Peyer's patch (tissue), 4 donors: ENCODE measurements at places on chromosomes 16 and 17. TPM values are rescaled to one million over a fixed set of nuclear protein-coding genes. Genes with fewer than 3 reads are reported as not detected.
A peak's percentile ranks its signal among the peaks of the same experiment; 100 is the strongest.

Gene BCO1
- 9.1 TPM for total RNA-seq

- no peaks in the 10 kb centered on the region for H3K36me3 ChIP-seq
- no peaks in the 10 kb centered on the region for H3K4me1 ChIP-seq
Observed at GRCh38 chr17:61467416-61468262, 15.4 kb downstream of the TBX4 start.

DNA sequence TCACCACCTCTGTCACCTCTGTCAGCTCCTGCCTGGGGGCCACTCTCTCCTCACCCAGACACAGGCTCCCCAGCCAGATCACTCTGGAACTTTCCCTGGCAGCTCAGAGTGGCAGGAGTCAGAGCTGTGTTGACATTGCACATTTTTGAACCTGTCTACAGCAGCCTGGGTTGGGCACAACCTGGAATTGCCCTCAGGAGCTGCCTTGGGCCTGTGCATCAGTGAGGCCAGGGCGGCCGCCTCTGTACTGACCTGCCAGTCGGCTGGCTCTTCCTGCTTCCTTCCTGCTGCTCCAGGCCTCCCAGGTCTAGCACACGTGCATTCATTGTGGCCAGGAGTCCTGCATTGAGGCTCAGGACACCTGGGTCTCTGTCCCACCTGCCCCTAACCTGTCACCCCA, 14.2 kb upstream of the TMEM11 start:
- H3K4me3 ChIP-seq: no peak overlapping the region
- H3K27ac ChIP-seq: no peak overlapping the region
- no peaks in the 10 kb centered on the region for H3K27me3 ChIP-seq
- H3K4me1 ChIP-seq: no peaks in the 10 kb centered on the region

DNA sequence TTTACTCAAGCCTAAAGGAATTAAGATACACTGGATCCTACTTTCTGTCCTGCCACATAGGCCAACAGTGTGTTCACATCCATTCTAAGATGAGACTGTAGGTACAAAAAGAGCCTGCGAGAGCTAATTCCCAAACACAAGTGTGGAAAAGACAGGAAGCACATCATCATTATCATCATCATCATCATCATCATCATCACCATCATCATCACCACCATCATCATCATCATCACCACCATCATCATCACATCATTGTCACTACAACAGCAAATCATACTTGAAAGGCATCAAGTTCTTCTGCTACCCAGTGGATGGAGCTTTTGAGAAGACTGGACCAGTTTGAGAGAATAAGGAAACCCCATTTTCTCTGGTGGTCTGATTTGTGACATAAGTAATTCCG, 268.1 kb downstream of the HS3ST3A1 start:
- no peaks in the 10 kb centered on the region for H3K27me3 ChIP-seq
- H3K4me1 ChIP-seq: no peaks in the 10 kb centered on the region
- no peak overlapping the region for H3K4me3 ChIP-seq

GRCh38 chr17:70499067-70499786, 329.9 kb downstream of the KCNJ2 start:
- H3K27ac ChIP-seq: no peak overlapping the region
- H3K4me1 ChIP-seq: no peaks in the 10 kb centered on the region
- no peaks in the 10 kb centered on the region for H3K36me3 ChIP-seq
- H3K27me3 ChIP-seq: no peaks in the 10 kb centered on the region
- DNase-seq: no peak
- no peak overlapping the region for H3K4me3 ChIP-seq

Gene EME2
- 54.6 TPM for total RNA-seq

GRCh38 chr16:59604354-59604753, 870.2 kb upstream of the GOT2 start:
- no peak overlapping the region for H3K27ac ChIP-seq
- DNase-seq: no peak
- no peaks in the 10 kb centered on the region for H3K4me1 ChIP-seq
- no peak overlapping the region for H3K4me3 ChIP-seq
- no peaks in the 10 kb centered on the region for H3K27me3 ChIP-seq

Gene SLC38A7
- 20.6 TPM for total RNA-seq

DNA sequence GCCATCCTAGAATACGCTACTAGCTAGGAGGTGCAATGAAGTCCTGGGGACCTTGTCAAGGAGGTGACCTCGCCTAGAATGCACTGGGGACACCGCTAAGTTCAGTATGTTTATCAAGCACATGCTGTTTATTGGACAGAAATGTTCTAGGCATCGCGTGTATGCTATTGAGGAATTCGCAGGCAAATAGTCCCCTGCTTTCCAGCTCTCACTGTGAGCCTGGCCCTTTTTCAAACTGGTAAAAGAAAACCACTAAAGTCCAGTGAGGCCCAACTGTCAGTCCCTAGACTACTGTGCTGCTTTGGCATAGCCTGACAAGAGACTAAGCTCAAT, 1.2 kb upstream of the FAM222B start:
- no peak overlapping the region for H3K27ac ChIP-seq
- H3K36me3 ChIP-seq: no peaks in the 10 kb centered on the region
- H3K4me3 ChIP-seq: no peak overlapping the region
- H3K27me3 ChIP-seq: no peaks in the 10 kb centered on the region
- H3K4me1 ChIP-seq: peaks cover 17% of the 10 kb centered on the region
- peak; percentile 15 for DNase-seq

- H3K4me1 ChIP-seq: no peaks in the 10 kb centered on the region
- H3K27ac ChIP-seq: peak overlapping the region; percentile 10
- DNase-seq: peak; percentile 72
- no peak overlapping the region for H3K4me3 ChIP-seq
Observed at GRCh38 chr16:68289621-68290329, 21.0 kb downstream of the SLC7A6OS start.

DNA sequence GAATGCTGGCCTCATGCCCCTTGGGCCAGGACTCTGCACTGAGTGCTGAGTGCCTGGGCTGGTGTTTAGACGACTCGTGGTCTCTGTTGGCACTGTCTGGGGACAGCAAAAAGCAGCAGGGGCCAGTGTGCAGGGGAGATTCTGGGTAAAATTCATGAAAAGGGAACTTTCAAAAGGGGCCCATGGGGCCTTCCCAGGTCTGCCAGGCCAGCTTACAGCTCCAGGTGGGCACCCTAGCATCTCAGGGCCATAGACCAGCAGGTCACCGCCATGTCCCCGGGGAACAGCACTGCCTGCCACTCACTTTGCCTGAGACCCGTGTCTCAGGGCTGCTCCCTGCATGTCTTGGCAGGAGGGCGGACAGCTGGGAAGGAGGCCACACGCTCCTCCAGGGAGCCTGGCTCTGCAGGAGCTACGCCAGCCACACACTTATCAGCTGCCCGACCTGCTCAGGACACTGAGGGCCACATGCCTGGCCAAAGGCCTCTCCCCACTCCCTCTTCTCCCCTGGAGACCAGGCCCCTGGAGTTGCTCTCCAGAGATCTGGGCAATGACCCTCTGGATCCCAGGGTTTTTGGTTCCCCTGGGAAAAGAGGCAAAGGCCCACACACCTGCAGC, 8.8 kb upstream of the FASN start:
- no peaks in the 10 kb centered on the region for H3K27me3 ChIP-seq
- H3K27ac ChIP-seq: peak overlapping the region; percentile 84
- no peak for DNase-seq
- H3K36me3 ChIP-seq: no peaks in the 10 kb centered on the region

DNA sequence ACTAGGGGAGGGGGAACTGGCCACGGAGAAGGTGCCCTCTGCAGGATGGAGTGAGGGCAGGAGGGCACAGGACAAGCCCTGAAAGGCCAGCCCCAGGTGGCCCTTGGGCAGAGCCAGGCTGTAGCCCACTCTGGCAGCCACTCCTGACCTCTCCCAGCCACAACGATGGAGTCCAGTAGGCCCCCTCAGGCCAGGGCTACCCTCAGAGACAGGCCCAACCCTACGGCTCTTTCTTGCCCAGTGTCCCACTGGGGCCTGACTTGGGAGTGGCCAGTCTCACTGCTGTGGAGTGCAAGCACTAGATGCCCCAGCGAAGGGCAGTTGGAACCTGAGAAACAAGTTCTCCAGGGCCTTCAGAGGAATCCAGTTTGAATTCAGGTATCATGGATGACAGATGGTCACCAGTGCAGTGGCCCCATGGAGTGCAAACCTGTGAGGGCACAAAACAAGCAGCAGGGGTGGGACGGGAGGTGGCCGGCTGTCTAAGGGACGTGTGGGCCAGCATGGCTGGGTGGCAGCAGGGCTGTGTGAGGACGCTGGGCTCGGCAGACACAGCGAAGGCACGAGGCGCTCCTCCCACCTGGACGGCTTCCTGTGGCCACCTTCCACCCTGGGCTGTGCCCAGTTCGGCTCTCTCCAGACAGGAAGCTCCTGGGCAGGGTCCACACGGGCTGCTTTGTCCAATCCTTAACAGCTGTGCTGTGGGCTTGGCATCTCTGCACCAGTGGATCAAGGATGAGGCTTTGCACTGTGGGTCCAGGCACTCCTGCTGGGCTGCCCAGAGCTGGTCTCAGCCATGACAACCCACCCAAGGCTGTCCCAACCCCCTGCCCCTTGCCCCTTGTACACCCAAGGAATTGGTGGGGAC, 72.1 kb downstream of the AMFR start:
- no peaks in the 10 kb centered on the region for H3K27me3 ChIP-seq
- no peak overlapping the region for H3K4me3 ChIP-seq
- no peaks in the 10 kb centered on the region for H3K36me3 ChIP-seq
- H3K4me1 ChIP-seq: no peaks in the 10 kb centered on the region
- no peak overlapping the region for H3K27ac ChIP-seq

Gene TEDC2
- total RNA-seq: 13.2 TPM

Gene CAVIN1
- 16.3 TPM for total RNA-seq

Gene G6PC1
- 50.8 TPM for total RNA-seq

GRCh38 chr17:33653399-33653788, 360.3 kb upstream of the ASIC2 start:
- no peaks in the 10 kb centered on the region for H3K27me3 ChIP-seq
- no peaks in the 10 kb centered on the region for H3K4me1 ChIP-seq
- no peaks in the 10 kb centered on the region for H3K36me3 ChIP-seq
- H3K4me3 ChIP-seq: no peak overlapping the region

DNA sequence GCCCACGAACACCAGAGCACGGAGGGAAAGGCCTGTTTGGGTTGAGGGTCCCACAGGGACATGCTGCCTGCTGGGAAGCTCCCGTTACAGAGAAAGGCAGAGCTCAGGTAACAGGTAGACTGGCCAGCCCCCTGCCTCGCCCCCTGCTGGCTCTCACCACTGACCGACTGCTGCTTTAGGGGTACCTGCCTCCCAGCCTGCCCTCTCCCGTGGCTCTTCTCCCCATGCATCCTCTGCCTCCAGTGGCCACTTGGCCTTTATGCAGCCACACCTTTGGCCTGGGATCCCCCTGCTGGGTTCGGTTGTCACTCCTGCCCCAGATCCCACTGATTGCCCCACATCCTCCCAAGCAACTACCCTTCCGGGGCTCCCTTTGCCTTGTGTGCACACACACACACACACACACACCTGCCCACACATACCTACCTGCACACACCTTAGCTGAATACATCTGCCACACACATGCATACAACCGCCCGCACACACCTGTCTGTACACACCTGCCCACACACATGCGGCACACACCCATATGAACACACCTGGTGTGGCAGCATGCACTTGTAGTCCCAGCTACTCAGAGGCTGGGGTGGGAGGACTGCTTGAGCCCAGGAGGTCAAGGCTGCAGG, 7.1 kb downstream of the MCRIP1 start:
- peaks cover 3% of the 10 kb centered on the region for H3K4me1 ChIP-seq
- H3K27ac ChIP-seq: no peak overlapping the region
- no peak overlapping the region for H3K4me3 ChIP-seq
- no peaks in the 10 kb centered on the region for H3K36me3 ChIP-seq

DNA sequence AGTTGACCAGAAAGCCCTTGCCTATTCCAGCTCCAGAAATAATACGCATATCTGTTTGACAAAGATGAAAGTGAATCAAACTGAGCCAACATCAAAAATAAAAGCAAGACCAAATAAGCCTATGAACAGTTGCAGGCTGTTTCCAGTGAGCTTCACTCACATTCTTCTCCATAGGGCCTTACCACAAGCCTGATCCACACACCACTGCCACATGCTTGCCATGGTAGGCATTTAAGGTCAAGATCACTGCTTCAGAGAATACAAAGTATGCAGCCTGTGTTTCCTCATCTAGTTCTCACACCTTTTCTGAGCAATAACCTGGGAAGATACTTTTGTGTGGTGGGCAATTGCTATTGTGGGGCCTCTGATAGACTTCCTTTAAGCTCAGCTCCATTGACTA, 1060.2 kb downstream of the CDH11 start:
- no peak overlapping the region for H3K27ac ChIP-seq
- no peak overlapping the region for H3K4me3 ChIP-seq
- no peak for DNase-seq
- no peaks in the 10 kb centered on the region for H3K36me3 ChIP-seq
- no peaks in the 10 kb centered on the region for H3K4me1 ChIP-seq

DNA sequence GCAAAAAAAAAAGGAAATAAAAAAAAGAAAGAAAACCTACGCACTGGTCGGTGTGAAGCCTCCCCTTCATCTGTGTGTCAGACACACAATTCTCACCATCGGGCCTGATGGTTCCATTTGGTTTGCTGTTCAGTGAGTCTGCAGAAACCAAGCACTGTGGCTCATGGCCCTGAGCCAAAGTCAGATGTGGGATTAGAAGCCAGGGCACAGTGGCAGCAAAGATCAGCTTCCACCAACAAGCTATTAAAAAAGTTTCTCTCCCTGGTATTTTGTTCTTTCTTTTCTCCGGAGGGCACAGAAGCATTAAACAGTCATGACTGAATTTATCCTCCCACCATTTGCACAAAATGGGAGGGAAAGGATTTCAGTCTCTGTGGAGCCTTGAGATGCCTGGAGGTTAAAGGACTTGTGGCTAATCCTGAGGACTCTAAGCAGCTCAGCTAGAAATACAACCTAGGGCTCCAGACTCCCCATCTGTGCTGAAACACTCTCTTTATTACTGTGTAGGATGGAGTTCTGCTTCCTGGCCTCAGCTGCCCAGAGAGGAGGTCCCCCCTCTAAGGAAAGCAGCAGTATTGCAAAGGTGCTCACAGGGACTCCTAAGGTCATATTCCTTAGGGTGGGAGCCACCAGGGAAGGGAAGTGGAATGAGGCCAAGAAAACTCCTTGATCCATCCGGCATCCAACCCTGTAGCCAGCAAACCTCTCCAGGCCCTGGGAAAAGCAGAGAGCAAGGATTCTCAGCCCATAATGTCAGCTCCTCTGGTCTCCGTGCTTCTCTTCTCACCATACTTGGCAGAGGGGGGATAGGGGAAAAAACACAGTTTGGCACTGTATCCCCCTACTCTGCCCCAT, 28.2 kb downstream of the SLC39A11 start:
- no peak overlapping the region for H3K27ac ChIP-seq
- H3K4me1 ChIP-seq: no peaks in the 10 kb centered on the region
- no peaks in the 10 kb centered on the region for H3K27me3 ChIP-seq
- no peak overlapping the region for H3K4me3 ChIP-seq
- H3K36me3 ChIP-seq: no peaks in the 10 kb centered on the region

DNA sequence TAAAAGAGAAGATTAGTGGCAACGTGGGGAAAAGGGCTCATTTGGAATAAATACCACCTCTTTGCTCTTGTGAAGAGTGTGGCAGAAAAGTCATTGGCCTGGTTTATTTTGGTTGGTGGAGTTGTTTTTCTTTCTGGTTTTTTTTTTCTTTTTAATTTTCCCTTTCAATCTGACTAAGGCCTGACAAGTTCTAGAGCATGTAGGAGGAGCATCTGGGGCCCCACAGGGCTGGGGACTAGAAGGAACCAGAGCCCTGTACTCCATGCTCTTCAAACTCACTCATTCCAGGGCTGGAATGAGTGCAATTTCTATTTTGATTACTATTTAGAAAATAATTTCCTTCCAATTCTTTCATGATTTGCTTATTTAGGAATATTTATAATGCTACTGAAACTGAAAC, 13.3 kb downstream of the IRX5 start:
- H3K36me3 ChIP-seq: no peaks in the 10 kb centered on the region
- no peaks in the 10 kb centered on the region for H3K27me3 ChIP-seq
- no peak for DNase-seq
- H3K27ac ChIP-seq: no peak overlapping the region
- no peak overlapping the region for H3K4me3 ChIP-seq
- H3K4me1 ChIP-seq: no peaks in the 10 kb centered on the region

Gene MT1E
- 53.9 TPM for total RNA-seq
